Non-pigmented ciliary epithelial cell (primary cell): ENCODE measurements at places on chromosomes 3 and 15.

DNA sequence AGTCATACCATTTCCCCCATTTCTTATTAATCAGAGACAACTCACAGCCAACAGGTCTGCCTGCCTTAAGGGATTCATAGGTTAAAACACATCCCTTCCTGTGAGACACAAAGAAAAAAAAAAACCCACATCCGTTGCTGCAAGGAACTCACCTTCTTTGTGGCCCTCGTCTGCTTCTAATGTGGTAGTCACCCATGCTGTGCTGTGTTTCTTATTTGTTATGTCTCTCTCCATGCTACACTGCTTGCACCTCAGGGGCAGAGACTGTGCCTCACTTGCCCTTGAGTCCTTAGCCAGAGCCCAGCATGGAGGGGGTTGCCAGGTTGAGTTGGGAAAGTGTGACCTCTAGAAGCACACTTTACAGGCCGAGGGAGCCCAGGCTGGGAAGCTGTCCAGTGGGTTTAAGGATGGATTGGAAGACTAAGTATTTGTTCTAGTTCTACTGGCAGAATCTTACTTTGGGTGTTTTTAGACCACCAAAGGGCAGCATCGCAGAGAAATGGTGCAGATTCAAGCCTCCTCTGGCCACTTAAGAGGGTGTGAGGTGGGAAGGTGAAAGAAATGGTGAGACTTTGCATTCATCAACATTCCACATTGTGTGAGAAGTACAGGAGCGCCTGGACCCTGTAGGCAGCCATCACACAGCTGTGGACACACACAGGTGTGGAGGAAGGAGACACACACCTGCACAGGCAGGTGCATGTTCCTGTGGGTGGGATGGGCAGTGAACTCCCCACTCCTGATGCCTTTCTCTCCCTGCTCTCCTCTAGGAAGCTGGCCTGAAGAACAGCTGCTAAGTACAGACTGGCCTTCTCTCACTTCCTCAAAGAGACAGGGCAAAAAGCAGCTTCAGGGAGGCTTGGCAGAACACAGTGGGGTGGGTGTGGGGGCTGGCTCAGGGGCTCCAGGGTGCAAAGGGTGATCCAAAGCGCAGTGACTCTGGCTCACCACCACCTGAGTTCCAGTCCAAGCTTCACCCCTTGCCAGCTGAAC lies 48.8 kb downstream of the GLB1 start:
- no peak for DNase-seq

- no peak for DNase-seq
These were observed 26.7 kb upstream of the MED12L start for GRCh38 chr3:151058740-151059139.

- no peak for DNase-seq
These were observed 29.5 kb upstream of the IL20RB start for GRCh38 chr3:136928240-136928639.

GRCh38 chr3:114850898-114851297 lies 296.2 kb downstream of the ZBTB20 start:
- DNase-seq, result no peak

GRCh38 chr3:105572501-105572900 lies 205.8 kb downstream of the ALCAM start:
- no peak for DNase-seq

GRCh38 chr3:167662919-167663400 lies 9.2 kb upstream of the WDR49 start:
- DNase-seq, result no peak

DNA sequence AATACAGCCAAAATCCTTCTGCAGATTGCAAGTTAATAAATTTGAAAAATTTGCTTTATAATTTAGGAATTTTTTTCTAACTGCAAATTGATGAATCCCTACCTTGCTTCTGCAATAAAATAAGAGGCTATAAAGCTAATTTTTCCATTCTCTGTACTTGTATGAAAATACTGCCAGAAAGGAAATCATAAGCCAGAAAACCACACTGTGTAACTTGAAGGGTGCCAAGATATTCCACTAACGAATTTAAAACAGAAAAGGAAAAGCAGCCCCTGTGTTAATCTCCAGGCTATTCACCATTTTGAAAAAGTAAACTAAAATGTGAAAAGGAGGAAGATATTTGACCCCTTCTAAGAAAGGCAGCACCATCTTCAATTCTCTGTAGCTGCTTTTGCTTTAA lies 557.9 kb upstream of the ZNF385D start:
- DNase-seq, result no peak

DNA sequence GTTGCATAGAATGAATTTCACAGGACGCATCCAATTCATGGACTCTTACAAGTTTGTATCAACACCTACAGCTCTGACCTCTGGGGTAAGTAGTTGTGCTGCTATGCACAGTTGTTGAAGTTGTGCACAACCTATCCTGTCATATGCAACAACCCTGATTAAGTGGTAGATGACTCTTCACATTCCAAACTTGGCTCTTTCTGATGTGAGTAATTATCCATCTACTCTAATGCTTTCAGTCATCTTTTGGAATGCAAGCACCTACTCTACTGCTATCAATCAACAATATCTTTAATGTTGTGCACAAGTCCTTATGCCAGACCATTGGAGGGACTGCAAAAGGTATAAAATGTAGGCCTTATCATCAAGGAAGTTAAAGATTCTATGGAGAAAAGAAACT lies 921.4 kb downstream of the MCTP2 start:
- no peak for DNase-seq

DNA sequence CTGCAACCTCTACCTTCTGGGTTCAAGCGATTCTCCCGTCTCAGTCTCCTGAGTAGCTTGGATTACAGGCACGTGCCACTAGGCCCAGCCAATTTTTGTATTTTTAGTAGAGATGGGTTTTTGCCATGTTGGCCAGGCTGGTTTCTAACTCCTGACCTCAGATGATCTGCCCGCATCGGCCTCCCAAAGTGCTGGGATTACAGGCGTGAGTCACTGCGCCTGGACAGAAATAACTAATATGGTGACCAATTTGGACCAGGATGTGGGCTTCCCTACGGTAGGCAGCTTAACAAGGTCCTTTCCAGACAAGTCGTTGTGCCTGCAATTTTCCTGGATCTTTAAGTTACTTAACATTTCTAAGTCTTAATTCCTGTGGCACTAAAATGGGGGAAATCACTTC lies 14.8 kb downstream of the WDR53 start:
- no peak for DNase-seq

- DNase-seq, result no peak
These were observed 409.0 kb downstream of the OTOL1 start for GRCh38 chr3:161905520-161906132.

DNA sequence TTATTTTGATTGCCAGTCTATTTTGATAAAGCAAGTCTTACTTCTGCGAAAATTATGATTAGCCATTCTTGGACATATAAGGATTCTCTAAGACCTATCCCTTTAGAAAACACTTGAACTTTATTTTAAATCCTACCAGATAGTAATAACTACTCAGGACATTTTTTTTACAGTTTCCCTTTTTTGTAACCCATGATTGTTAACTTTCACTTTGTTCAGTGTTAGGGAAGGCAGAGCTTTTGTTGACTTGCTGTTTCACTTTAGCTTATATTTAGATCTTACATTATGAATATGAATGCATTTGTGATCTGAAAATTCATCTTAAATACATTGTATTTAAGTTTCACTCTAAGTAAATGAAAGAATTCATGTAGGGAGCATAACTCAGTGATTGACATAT lies 167.0 kb downstream of the AKAP13 start:
- no peak for DNase-seq

DNA sequence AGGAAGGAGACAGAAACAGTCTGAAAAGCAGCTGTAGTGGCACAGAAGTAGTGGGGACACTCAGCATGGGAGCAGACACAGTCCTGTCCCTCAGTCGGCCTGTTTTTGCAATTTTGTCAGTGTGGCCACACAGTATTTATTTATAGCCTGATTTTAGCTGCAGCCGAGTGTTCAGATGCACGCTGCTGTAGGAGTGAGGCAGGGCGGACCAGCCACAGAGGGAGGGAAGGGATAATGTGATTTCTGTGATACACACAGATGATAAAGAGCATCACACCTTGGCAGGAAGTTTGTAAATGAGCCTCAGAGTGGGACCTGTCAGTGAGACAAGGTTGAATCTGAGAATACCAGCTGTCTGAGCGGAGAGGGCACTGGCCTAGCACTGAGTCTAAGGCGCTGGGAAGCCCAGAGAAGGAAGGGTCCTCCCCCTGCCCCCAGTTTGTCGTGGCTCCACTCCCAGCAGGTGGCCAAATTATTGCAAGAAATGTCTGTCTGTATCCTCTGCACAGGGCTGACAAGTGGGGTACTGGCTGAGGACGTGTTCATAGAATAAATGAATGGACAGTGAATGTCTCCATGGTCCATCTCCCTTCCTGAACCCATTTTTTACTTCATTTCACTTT lies 3.8 kb downstream of the PSTPIP1 start:
- no peak for DNase-seq

GRCh38 chr3:114874522-114874971 lies 272.5 kb downstream of the ZBTB20 start:
- no peak for DNase-seq
